ENCODE measurements at places on chromosomes 4 and X.

GRCh38 chrX:124902953-124903352 is 416.7 kb upstream of the TEX13C start:
- no peak for DNase-seq

- no peak for DNase-seq
Measured at GRCh38 chr4:170231377-170231776, 141.6 kb upstream of the AADAT start.

GRCh38 chr4:53886090-53886489 is 178.3 kb downstream of the CHIC2 start:
- no peak for DNase-seq

GRCh38 chr4:113383111-113383785 is 333.8 kb downstream of the ANK2 start:
- no peak for DNase-seq

GRCh38 chr4:78923464-78924312 is 15.6 kb downstream of the PAQR3 start:
- no peak for DNase-seq

- DNase-seq, result no peak
Measured at GRCh38 chrX:72545990-72546389, 26.7 kb downstream of the HDAC8 start.

- DNase-seq, result no peak
Measured at GRCh38 chr4:168564023-168564422, 67.2 kb downstream of the PALLD start.

GRCh38 chr4:55251342-55251741 is 94.7 kb upstream of the SRD5A3 start:
- DNase-seq, result no peak

- peak; percentile 82 for DNase-seq
Measured at GRCh38 chr4:82201805-82202641, 171.8 kb downstream of the HNRNPD start.

DNA sequence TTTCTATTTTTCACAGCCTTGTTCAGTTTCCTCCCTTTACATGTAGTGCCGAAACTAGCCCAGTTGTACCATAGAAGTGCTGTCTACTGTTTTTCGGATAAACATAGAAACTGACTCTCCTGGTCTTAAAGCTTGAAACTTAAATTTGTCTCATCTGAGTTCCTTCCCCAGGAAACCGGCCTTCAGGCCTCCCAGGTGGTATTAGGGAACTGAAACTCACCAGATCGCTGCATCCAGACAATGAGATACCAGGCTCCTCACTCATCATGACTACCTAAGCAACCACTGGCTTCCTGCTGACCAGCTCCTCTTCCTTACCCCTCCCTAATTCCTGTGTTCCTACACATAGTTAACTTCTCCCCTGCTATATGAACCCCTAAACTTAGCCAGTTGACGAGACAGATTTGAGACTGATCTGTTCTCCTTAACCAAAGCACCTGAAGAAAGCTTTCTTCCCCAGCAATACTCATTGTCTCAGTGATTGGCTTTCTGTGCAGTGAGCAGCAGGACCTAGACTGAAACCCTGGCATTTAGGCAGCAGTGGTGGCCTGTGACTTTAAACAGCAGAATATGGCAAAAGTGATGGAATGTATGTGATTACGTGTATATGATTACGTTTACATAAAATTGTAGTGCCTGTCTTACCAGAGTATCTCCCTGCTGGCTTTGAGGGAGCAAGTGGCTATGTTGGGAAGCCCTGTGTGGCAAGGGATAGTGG is 959.1 kb upstream of the LCORL start:
- DNase-seq, result no peak

DNA sequence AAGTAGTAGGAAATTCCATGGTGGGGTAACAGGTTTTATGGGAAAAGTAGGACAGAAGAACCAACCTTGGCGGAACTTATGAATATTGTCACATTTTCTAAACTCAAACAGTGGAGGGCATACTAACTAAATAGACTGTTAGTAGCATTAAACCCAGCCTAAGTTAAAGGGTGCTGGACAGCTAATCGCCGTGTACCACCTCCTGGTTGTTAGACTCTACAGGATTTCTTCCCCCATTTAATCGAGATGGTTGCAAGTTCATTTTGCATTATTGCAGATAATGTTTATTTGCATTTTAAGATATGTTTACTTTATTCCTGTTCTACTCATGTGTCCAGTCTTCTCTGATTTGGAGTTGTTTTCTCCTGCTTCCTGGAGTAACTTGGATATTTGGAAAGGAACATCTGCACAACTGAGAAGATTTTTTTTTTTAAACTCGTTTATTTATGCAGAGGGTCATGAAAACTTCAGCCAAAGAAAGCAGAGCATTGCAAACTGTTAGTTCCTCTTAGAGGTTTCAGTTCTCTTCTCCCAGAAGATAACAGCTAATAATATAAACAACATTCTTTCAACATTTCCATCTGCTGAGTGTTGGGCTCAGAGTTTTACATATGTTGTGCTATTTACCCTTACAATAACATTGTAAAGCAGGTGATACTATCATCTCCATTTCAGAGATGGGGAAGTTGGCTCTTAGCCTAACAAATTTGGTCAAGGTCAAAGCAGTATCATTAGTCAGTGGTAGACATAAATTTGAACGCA is 51.5 kb upstream of the TBC1D9 start:
- DNase-seq, result no peak

DNA sequence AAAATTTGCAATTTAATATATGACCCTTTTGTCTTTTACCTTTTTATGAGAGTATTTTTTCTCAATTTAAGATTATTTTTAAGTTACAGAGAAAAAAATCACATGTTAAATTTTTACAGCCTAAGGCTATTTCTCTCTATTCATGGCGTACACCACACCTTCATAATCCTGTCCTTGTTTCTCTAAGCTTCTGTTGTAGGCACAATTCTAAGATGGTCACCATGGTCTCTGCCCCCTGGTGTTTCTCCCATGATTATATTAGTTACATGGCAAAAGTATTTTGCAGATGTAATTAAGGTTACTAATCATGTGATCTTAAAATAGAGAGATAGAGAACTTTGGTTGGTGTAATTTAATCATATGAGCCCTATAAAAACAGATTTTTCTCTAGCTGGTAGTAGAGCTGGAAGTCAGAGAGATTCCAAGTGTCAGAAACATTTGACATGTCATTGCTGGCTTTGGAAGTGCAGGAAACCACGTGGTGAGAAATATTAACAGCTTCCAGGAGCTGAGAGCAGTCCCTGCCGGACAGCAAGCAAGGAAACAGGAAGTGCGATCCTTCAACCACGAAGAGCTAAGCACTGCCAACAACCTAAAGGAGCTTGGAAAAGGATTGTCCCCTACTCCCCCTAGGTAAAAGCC is 89.8 kb downstream of the EIF4E start:
- no peak for DNase-seq

- DNase-seq, result no peak
Measured at GRCh38 chr4:187157380-187157958, 433.8 kb upstream of the FAT1 start.

GRCh38 chr4:149706942-149707341 is 108.7 kb downstream of the IQCM start:
- no peak for DNase-seq

DNA sequence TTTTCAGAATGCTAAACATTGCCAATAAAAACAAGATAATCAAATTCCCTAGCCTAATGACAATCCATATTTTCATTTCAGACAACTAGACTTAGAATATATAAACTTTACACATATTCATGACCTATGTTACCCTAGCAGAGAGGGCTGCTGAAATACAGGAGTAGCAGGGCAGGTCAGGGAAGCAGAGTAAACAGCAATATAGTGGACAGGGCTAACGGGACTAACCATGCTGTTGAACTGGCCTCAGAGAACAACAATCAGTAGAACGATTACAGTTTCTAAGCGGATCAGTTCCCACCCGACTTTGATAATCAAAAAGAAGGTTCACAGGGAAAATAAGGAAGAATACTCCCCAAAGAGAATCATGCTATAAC is 14.0 kb downstream of the TBCK start:
- DNase-seq, result no peak

DNA sequence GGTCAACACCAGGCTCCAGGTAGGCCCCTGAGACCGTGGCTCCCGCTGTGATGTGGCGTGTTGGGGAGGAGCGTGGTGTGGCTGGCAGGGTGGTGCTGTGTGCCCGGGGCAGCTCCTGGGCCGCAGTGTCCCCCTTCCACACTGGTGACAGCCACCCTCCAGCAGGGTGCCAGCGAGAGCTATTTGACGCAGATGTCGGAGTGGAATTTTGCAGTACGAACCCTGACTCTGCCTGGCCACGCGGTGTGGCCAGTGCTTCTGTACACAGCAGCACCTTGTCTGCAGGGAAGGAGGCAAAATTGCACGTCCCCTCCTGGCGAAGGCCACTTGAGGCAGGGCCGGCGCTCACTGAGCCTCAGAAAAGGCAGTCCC is 53.2 kb downstream of the CPZ start:
- no peak for DNase-seq

DNA sequence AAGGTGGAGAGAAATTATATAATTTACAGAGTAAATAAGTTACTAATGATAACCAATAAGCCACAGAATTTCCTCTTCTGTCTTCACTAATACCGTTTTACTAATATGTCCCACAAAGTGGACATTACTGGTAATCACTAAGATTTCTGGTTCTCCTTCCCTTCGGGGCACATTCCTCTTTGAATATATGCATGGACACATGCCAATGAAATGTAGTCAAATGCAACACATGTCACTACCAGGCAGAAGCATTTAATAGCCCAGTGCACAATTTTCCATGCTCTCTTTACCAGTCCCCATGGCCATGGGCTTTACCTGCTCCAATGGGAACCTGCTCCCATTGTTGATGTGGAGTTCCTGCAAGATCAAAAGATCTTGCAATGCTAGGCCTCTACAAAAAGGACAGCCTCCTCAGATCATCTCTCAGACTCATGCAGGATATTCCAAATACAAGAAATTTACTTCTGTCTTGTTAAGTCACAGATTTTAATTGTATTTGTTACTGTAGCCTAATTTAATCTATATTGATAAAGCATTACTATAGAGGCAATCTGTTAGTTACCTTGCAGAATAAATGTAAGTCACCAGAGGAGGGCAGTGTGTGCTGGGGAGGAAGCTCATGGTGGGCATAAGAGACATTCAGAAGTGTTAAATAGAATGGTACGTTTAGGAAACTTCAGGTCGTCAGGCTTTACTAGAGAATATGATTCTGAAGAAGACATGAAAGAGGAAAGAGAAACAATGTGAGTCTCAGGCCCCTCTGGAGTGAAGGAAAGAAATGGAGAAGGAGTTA is 37.1 kb upstream of the INPP4B start:
- peak; percentile 7 for DNase-seq

- DNase-seq, result no peak
Measured at GRCh38 chr4:183416879-183417755, 27.3 kb upstream of the CDKN2AIP start.

DNA sequence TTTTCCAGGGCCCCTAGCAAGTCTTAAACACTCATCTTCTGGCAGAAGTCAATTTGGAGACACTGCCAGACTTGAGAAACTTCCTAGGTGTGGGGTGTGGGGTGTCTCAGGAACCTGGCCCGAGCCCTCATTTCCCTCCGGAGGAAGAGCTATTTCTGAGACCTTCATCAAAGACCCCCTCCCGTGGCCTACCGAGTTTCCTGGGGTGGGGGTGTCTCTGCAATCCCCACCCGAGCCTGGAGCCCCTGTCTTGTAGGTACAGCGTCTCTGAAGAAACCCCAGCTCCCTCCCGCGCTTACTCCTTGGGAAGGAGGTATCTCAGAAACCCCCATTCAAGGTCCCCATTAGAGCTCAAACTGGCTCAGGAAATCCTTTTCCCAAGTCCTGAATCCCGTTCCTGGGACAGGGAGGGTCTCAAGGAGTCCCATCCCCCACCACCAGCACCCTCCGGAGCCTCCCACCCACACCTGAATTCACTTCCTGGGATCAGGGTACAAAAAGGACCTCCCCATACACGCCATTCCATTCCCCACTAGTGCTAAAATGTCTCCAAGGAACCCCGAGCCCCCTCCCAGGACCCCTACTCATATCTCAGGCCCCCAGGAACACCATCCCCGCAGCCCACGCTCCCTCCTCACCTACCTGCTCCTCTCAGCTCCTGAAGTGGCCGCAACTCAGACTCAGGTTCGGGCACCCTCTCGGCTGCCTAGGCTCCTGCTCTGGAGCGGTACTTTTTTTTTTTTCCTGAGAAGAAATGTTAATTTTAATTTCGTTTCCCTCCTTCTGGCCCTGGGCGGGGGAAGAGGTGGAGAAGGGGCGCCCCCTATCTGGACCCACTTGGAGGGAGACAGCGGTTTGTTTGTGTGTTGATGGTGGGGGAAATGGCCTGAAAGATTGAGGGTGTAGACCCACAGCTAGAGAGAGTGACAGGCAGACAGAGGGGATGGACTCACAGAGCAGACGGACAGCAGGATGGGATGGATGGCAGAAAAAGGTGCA is 1.1 kb downstream of the SLC38A5 start:
- DNase-seq, result peak; percentile 60

DNA sequence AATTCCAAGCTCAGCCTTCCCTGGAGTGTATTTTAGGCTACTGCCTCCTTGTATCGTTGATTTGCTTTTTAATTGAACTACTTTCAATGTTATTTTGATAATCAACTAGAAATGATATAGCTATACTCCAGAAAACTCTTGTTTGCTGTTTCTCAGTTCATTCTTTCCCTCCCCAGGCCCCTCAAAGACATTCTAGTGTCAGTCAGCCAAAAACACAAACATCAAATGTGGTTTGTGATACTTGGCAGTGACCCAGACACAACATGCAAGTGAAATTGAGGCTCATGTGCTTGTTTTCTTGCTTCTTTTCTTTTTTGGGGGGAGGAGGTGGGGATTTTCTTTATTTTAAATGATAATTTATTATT is 7.6 kb downstream of the FAT4 start:
- DNase-seq, result no peak

GRCh38 chr4:25356068-25356467 is 21.0 kb upstream of the ANAPC4 start:
- DNase-seq, result no peak
